ENCODE measurements at places on chromosomes 2 and 18.

- no peak overlapping the region for H3K27ac ChIP-seq
- H3K4me1 ChIP-seq, result no peaks in the 10 kb centered on the region
Measured at GRCh38 chr2:141015341-141016047, 1115.3 kb downstream of the LRP1B start.

DNA sequence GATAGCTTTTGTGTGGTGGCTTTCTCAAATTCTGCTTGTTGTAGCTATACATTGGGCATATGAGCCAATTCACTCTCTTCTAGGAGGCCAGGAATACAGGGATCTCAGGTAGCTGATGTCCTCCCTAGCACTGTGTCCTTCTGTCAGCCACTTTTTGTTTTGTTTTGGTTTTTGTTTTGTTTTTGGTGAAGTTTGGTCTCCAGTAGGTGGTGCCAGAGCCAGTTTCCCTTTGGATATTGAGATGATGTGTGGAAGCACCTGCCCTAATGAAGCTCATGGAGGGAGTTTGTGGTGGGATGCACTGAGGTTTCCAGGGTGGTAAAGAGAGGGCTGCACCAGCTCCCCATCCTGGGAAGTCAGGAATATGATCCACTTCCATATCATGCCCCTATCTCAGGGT is 100.5 kb upstream of the VWC2L start:
- H3K4me1 ChIP-seq, result no peaks in the 10 kb centered on the region
- H3K36me3 ChIP-seq, result no peaks in the 10 kb centered on the region
- H3K27me3 ChIP-seq, result no peaks in the 10 kb centered on the region
- H3K27ac ChIP-seq, result no peak overlapping the region

GRCh38 chr2:239114616-239115265 is 266.9 kb downstream of the TWIST2 start:
- peaks cover 5% of the 10 kb centered on the region for H3K4me1 ChIP-seq
- no peak for DNase-seq
- no peak overlapping the region for H3K27ac ChIP-seq

- H3K27ac ChIP-seq, result peak overlapping the region; percentile 92
- peak overlapping the region; percentile 83 for H3K4me3 ChIP-seq
- no peaks in the 10 kb centered on the region for H3K36me3 ChIP-seq
Measured at GRCh38 chr2:20349513-20349921, 1.1 kb downstream of the PUM2 start.

DNA sequence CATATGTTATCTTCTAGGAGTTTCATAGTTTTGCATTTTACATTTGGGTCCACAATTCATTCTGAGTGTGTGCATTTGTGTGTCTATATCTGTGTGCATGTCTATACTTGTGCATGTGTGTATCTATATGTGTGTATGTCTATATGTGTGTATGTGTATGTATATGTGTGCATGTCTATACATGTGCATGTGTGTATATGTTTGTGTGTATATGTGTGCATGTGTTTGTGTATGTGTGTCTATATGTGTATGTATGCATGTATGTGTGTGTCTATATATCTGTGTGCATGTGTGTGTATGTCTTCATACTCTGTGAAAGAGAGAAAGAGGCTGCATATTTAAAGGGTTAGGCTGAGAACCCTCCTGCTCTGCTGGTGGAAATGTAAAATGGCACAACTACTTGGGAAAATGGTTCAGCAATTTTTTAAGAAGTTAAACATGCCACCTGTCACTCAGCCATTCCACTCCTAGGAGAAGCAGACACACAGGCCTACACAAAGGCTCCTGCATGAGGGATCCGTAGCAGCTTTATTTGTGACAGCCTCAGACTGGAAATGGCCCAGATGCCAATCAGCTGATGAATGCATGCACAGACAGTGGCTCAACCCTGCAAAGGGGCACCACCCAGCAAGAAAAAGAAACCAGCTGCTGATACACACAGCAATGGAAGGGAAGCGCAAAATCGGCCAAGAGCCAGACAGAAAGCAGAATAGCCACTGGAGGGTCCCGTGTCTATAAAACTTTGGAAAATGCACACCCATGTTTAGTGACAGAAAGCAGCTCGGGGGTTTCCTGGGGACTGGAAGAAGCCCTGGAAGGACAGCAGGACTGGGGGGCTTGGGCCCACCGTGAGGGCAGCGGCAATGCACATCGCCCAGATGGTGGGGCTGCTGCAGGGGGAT is 146.8 kb downstream of the SEPTIN10 start:
- no peak for DNase-seq
- H3K27me3 ChIP-seq, result no peaks in the 10 kb centered on the region
- no peak overlapping the region for H3K4me3 ChIP-seq
- no peaks in the 10 kb centered on the region for H3K36me3 ChIP-seq
- H3K27ac ChIP-seq, result no peak overlapping the region

DNA sequence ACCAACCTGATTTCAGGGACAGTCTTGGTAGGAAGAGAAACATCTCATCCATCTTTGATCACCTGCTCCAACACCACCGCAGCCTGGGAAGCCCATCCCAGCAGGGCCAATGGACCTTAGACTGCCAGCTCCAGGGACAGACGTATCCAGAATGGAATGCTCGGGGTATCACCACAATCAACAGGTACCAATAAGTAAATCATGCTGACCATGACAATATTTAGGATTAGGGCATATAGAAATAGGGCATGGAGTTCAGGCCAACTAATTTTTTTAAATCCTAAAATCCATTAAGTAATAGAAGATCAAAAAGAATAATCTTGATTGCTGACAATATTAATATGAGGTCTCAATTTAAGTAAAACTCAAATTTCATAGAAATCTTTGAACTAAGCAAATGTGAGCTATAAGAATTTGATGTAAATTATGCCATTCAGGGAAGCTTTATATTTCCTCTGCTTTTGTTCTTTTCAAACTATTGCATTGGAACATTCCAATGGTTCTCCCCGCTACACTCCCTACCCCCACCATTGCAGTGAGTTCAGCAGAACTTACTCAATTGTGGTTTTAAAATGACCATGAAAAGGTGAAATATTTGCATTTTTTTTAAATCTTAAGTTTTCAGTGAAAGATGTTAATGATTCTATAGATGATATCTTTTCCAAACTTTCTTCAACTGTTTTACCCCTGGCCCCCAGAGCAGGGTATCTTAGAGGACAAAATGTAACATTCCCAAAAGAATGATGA is 138.6 kb downstream of the DNER start:
- DNase-seq, result no peak
- H3K4me1 ChIP-seq, result no peaks in the 10 kb centered on the region
- H3K4me3 ChIP-seq, result no peak overlapping the region
- H3K27ac ChIP-seq, result no peak overlapping the region
- H3K36me3 ChIP-seq, result no peaks in the 10 kb centered on the region

DNA sequence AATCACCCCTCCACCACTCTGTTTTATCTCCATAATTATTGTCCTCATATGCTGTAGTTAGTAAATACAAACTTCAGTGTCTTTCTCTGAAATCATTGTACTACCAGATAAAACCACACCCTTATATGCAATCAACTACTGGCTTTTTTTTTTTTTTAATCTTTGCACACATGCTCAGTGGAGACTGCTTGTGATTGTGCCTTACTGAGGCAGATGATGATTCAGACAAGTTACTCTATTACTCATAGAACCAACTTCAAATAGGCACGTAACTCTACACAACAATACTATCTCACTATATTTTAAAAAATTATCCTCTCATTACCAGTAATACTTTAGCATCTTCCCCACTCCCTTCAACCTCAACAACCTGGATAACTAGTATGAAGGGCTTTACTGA is 1278.4 kb upstream of the PIK3C3 start:
- H3K36me3 ChIP-seq, result no peaks in the 10 kb centered on the region
- DNase-seq, result no peak
- no peaks in the 10 kb centered on the region for H3K4me1 ChIP-seq
- no peak overlapping the region for H3K4me3 ChIP-seq
- H3K27me3 ChIP-seq, result no peaks in the 10 kb centered on the region
